ENCODE measurements at places on chromosomes 12 and 14. TPM values are rescaled to one million over a fixed set of nuclear protein-coding genes. Genes with fewer than 3 reads are reported as not detected.
A peak's percentile ranks its signal among the peaks of the same experiment; 100 is the strongest.

SUSD6 gene
- 43.8 TPM for total RNA-seq

TAS2R13 gene
- 2.5 TPM for total RNA-seq

SLC8A3 gene
- 0.10 TPM for total RNA-seq

OR4K14 gene
- total RNA-seq, result not detected

LTBR gene
- 92.5 TPM for total RNA-seq

SETD3 gene
- 103 TPM for total RNA-seq

KRT79 gene
- total RNA-seq, result not detected

RASSF8 gene
- total RNA-seq, result 113 TPM

DNA sequence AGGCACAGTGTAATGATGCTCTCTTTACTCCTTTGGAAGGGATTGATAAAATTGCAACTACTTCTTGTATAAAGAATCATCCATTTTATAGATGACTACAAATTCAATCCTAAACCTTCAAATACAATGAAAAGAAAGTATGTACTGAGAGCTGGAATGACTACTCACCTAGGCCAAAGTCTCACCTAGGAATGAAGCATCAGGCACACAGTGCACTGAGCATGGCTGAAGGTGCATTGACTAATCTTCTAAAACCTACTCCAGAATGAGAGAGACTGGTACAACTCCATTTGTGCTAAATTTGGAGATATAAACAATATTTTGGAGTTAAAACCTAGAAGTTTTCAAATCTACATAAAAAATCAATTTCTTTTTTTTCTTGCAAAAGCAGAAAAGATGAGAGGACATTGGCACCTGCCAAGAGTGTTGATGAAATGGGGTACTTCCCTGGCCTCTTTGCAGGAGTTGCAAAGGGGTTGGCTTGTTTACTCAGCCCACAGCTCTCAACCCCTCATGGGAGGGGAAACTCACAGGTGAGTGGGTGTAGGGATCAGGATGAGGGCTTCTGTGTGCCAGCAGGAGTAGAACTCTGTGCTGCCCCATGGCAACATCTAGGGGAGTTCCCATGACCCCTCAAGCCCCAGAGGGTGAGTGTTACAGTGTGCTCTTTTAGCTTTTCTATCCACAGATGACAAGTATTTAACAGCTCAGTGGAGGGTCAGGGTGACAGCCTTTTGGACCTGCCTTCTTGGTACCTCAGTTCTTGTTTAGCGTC is 31.3 kb downstream of the CLECL1 start:
- DNase-seq, result no peak

DNA sequence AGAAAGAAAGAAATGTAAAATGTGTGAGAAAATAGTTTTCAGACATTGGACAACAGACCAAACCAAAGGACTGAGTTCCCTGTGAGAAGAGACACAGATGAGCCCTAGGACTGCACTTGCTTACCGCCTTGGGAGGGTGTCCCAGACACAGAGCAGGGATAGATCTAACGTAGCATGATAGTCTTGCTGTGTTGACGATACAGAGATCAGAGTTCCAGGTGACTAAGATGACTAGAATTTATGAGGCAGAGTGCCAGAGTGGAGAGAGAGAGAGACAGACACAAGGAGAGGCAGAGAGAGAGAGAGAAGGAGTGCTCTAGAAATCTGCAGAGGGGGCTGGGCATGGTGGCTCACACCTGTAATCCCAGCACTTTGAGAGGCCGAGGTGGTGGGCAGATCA is 148.2 kb upstream of the LMNTD1 start:
- no peak for DNase-seq

DNA sequence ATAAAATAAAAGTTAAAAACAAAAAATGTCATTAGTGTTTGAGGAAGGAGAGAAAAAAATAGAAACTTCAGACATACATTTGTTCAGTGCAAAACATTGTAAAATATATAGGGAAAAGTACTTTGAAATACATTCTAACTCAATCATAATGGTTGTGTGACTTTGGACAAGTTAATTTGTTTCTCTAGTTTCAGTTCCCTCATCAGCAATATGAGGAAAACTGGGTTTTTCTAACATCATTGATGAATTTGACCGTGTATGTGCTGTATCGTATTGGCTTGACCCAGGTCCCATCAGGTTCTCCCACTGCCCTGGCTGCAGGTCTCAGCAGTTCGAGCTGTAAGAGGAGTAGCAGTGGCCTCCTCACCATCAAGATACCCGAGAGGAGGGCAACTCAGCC is 173.9 kb upstream of the ATF7IP start:
- no peak for DNase-seq

- no peak for DNase-seq
Observed at GRCh38 chr12:109893261-109893995, 6.6 kb upstream of the TCHP start.

GRCh38 chr14:98926146-98926545 is 345.9 kb downstream of the BCL11B start:
- peak; percentile 77 for DNase-seq

DNA sequence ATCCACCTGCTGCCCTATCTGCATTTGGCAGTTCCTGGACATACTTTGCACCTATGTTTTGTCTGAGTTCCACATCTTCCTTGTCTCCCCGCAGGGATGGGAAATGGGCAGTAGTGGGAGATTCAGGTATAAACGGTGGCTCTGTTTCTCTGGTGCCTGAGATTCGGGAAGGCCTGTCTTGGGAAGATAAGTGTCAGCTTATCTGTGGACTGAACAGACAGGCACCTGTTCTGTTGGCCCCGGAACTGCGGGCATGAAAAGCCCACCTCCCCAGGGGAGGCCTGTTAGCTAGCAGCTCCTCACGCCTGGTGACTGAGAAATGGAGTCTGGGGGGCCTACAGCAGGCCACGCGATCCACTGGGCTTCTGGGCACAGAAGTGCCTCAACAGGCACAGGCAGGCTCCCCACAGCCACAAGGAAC is 5.8 kb downstream of the PHB2 start:
- peak; percentile 78 for DNase-seq

- no peak for DNase-seq
Observed at GRCh38 chr12:106045251-106045674, 93.5 kb downstream of the NUAK1 start.

GRCh38 chr14:70098250-70098809 is 90.4 kb downstream of the SLC8A3 start:
- no peak for DNase-seq

GRCh38 chr14:24080888-24081738 is 9.8 kb downstream of the CPNE6 start:
- DNase-seq, result no peak

DNA sequence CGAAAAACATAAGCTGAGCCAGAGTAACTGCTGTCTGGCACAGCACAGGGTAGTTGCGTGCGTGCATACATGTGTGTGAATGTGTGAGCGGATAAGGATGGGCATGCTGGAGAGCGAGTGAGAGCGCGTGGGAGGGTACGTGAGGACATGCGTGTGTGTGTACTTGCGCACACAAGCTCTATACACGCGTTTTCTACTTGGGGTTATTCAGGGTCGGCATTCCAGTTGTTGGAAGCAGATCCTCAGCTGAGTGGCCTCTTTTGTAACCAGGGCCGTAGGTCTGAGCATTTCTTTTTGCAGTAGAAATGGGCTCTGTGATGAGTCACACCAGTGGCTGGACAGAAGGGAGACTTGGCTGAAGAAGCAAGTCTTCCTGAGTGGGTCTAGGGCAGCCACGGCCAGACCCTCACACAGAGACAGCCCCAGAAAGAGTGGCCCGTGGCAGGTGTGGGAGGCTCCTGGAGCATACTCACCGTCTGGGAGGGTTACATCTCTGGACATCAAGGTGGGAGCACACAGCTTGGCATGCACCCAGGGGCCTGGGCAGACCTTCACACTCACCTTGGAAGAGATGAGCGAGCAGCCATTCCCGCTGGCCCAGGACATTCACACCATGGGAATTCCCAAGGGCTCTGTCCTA is 78.0 kb downstream of the LRRC74A start:
- peak; percentile 89 for DNase-seq

- DNase-seq, result no peak
Observed at GRCh38 chr12:122646517-122647217, 56.5 kb downstream of the HCAR2 start.

- DNase-seq, result no peak
Observed at GRCh38 chr12:93050026-93050747, 121.1 kb upstream of the EEA1 start.

Measured in posterior vena cava (tissue), 2 donors.